ENCODE measurements at places on chromosomes 2 and 18.
A peak's percentile ranks its signal among the peaks of the same experiment; 100 is the strongest.

- peak; percentile 1 for DNase-seq
Measured at GRCh38 chr2:226030788-226031646, 631.5 kb downstream of the NYAP2 start.

DNA sequence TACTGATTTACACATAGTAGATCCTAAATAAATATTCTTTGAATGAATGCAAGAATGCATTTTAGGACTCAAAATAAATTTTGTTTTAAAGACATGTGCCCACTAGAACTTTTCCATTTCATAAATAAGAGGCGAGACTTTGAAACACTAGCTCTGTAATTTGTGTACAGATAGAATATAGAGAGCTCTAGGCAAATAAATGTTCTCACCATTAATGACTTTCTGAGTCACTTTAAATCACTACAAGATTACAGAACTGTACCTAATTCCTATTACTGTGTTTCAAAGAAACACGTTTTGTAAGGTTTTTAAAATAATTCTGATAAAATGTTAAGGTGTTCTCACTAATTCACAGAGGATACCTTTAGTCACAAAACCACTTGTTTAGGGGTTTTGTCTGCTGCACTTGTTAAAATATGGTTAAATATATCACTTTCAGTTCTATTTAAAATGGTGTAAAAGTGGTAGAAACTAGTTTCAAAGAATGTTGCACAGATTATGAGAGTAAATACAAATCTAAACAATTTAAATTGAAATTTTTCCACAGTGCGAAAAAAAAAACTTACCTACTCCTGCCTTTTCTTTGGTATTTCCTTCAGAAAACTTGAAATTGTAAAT, 158.7 kb upstream of the ZC3H15 start:
- DNase-seq: no peak

DNA sequence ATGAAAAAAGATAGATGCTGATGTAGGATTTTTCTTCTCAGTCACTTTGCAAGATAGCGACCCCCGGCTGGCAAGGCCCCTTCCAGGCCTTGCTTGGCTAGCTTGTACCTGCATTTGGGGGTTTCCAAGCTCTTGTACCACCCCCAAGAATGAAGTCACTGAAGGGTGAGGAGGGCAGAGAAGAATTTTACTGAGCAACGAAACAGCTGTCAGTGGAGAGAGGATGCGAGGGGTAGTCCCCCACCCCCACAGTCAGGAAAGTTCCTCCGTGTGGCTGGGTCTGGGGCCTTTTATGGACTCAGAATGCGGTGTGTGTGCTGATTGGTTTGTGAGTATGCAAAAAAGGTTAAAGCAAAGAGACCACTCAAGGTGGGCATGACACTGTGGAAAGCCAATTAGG, 382.0 kb downstream of the GPD2 start:
- no peak for DNase-seq

GRCh38 chr2:152015552-152015951, 83.3 kb downstream of the CACNB4 start:
- no peak for DNase-seq

- no peak for DNase-seq
Measured at GRCh38 chr2:195620501-195620900, 36.5 kb upstream of the SLC39A10 start.

DNA sequence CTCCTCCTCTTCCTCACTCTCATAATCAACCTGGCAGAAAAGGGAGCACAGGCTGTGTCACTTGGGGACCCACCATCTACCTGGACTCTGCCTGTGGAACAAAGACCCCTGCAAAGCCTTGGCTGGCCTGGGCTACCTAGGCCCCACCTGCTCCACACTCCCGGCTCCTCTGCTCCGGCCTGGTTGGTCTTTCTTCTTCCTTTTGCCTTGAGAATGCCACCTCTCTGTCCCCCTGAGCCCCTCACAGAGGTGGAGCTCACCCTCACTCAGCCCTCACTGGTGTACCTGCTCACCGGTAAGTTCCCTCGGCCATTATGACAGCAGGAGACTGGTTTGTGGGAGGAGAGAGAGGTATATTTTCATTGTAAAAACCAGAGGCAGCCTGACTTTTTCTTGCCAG, 74.1 kb downstream of the POLR1A start:
- DNase-seq: no peak

DNA sequence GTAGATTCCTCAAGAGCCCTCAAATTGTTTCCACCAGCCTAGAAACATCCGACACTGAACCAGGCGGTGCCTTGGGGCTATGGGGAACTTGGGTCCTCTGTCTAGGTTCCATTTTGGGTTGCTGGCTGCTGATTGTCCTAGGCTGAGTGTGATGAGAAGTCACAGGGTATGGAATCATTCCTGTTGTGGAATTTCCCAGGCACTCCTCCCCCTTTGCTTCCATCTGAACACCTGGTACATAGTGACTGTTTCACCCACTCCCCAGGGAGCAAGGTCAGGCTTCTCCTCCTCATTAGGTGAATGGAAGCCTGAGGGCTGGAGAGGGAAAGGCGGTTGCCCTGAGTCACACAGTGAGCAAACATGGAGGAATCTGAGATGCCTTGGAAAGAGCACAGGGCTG, 4.5 kb downstream of the KIF3C start:
- DNase-seq: no peak
